ENCODE measurements at places on chromosomes 11 and 22. TPM values are rescaled to one million over a fixed set of nuclear protein-coding genes. Genes with fewer than 3 reads are reported as not detected.

DNA sequence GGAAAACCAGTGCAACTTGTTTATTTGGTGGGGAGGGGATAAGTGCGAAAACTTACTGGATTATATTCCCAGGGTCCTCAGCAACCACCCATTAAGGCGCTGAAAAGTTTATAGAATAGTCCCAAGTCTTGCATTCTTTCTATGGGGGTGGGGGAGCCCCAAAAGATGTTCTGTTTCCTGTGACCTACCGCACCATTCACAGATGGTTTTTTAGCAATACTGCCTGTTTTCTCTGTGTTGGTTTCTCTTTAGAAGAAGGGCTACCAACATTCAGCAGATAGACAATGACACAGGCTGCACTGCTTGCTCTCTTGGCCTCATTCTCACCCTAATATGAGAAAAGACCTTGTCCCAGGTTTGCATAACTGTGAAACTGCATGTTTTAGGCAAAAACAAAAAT is 86.5 kb downstream of the FAM76B start:
- DNase-seq = no peak

Gene NRGN
- total RNA-seq = 6.2 TPM

Gene OR5A1
- total RNA-seq = not detected

Gene FAT3
- 2.2 TPM for total RNA-seq

Gene METTL15
- total RNA-seq = 21.0 TPM

DNA sequence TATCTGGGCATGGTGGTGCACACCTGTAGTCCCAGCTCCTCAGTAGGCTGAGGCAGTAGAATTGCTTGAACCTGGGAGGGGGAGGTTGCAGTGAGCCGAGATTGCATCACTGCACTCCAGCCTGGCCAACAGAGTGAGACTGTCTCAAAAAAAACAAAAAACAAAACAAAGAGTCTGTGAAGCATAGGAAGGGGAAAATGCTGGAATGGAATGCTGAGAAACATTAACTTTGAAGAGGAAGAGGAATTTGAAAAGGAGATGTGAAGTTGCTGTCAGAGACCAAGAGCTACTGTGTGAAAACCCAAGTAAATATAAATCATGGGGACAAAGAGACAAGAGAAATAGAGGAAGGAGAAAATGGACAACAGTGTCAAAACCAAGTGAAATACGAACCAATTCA is 455.1 kb upstream of the ARHGAP42 start:
- DNase-seq = no peak

DNA sequence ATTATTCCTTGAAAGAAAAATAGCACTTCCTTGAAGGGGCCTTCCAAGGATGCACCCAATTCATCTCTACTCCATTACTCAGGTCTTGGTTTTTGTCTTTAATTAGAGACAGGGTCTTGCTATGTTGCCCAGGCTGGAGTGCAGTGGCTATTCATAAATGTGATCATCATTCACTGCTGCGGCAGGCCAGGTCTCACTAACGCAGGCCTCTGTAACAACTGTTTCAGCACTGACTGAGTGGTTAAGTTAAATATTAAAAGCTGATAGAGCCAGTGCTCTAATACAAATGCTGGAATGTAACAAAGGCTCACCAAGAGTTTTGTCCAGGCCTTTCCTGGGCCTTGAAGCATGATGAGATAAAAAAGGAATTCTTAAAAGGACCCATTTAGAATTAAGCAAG is 61.4 kb upstream of the GNAZ start:
- DNase-seq = no peak

Gene THRSP
- total RNA-seq = 39.4 TPM

Measured in sciatic nerve (tissue), 2 donors.